ENCODE measurements at places on chromosomes 2 and 18.

- peaks cover 4% of the 10 kb centered on the region for H3K4me1 ChIP-seq
- H3K27ac ChIP-seq = no peak overlapping the region
- no peak overlapping the region for H3K4me3 ChIP-seq
Measured at GRCh38 chr2:169819106-169819505, 5.6 kb downstream of the METTL5 start.

GRCh38 chr2:109129356-109129920, 433 bp downstream of the SH3RF3 start:
- no peak for DNase-seq
- peak overlapping the region; percentile 64 for H3K4me3 ChIP-seq
- H3K27ac ChIP-seq = no peak overlapping the region
- H3K27me3 ChIP-seq = peaks cover 18% of the 10 kb centered on the region
- peaks cover 11% of the 10 kb centered on the region for H3K4me1 ChIP-seq
- H3K36me3 ChIP-seq = no peaks in the 10 kb centered on the region

- H3K27me3 ChIP-seq = no peaks in the 10 kb centered on the region
- no peaks in the 10 kb centered on the region for H3K4me1 ChIP-seq
- no peak overlapping the region for H3K4me3 ChIP-seq
- H3K36me3 ChIP-seq = peaks cover 9% of the 10 kb centered on the region
- no peak overlapping the region for H3K27ac ChIP-seq
- DNase-seq = no peak
Measured at GRCh38 chr18:47883771-47884413, 46.6 kb downstream of the SMAD2 start.

- H3K27ac ChIP-seq = no peak overlapping the region
- H3K4me1 ChIP-seq = peaks cover 12% of the 10 kb centered on the region
- DNase-seq = no peak
- peaks cover 45% of the 10 kb centered on the region for H3K27me3 ChIP-seq
- H3K4me3 ChIP-seq = no peak overlapping the region
- H3K36me3 ChIP-seq = no peaks in the 10 kb centered on the region
Measured at GRCh38 chr2:72926811-72927465, 9.6 kb downstream of the EMX1 start.

GRCh38 chr2:235055891-235056516, 104.2 kb downstream of the SH3BP4 start:
- no peak overlapping the region for H3K4me3 ChIP-seq
- no peaks in the 10 kb centered on the region for H3K4me1 ChIP-seq
- DNase-seq = no peak
- no peaks in the 10 kb centered on the region for H3K27me3 ChIP-seq
- H3K27ac ChIP-seq = no peak overlapping the region

DNA sequence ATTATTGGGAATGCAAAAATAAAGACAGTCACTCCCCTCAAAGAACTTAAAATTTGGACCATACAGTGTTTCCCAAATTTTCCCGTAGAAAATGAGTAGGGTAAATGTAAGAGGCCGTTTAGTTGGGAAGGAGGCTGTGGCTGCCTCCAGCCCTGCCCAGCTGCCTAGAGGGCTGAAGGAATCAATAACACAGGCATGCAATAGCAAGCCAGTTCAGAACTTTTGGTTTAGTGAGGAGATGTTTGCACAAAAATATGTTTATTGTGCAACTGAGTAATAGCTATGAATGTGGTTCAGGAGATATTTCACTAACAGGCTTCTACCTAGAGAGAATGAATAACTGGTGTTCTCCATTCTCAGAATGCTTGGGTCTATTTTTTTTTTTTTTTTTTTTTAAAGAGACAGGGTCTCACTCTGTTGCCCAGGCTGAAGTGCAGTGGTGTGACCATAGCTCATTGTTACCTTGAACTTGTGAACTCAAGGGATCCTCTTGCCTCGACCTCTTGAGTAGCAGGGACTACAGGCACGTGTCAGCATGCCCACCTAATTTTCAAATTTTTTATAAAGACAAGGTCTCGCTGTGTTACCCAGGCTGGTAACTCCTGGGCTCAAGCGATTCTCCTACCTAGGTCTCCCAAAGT, 23.6 kb downstream of the UGP2 start:
- no peak for DNase-seq
- H3K27ac ChIP-seq = no peak overlapping the region
- no peak overlapping the region for H3K4me3 ChIP-seq
- H3K4me1 ChIP-seq = peaks cover 7% of the 10 kb centered on the region
- no peaks in the 10 kb centered on the region for H3K27me3 ChIP-seq

- no peak for DNase-seq
- H3K36me3 ChIP-seq = no peaks in the 10 kb centered on the region
- H3K4me1 ChIP-seq = no peaks in the 10 kb centered on the region
- H3K27ac ChIP-seq = no peak overlapping the region
Measured at GRCh38 chr18:78154444-78154843, 825.2 kb upstream of the SALL3 start.

DNA sequence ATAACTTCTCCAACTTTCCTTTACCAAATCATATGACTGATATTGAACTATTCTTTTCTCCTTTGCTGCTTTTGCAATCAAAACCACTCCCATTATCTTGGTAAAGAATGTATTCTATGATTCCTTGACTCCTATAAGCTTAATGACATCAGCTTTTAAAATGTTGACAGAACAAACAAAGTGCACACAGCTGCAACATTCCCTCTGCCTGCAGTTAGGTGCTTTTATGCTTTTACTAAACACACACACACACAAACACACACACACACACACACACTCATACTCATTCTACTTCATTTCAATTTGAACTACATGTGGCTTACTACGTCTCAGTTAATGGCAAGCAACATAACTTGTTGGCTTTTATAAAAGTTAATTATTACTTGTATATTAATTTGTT, 946.6 kb downstream of the DPP10 start:
- H3K27ac ChIP-seq = no peak overlapping the region
- H3K27me3 ChIP-seq = no peaks in the 10 kb centered on the region
- DNase-seq = no peak
- H3K36me3 ChIP-seq = no peaks in the 10 kb centered on the region

DNA sequence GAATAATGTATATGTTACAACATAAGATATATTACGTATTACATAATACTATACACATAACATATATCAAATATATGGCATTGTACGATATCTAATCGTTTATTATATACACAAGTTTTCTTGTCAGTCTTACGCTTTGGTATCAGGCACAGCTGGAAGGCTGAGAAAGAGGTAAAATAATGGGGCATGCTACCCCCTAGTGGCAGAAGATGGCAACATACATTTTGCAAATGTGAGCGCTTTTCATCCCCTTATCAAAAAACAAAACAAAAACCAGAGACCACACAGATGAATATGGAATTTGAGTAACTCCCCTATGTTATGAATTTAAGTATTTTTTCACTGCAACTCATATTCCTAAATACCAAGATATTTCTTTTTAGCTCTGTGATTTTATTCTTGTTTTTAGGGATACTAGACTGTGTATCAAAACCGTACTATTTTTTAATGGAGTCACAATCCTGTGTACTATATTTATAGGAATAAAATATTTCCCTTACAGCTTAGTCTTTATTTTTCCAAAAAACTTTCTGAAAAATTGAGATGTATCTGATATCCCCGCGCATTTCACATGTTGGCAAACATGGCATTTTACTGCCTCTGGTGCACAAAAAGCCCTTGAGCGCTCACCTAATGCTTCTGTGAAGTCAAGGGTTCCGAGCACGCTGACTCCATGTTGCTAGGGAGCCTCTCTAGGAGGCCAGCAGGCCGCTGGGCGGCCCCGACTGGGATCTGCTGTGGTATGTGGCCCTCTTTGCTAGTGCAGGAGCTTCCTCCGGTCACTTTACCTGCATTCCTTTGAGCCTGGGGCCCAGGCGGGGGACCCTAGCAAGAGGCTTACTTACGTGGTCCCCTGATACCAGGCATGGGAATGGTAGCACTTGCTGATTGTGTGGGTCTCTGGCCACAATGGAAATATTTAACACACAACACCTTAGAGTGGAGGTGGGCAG, 62.5 kb downstream of the SLC4A3 start:
- H3K27ac ChIP-seq = no peak overlapping the region
- H3K36me3 ChIP-seq = no peaks in the 10 kb centered on the region
- H3K27me3 ChIP-seq = no peaks in the 10 kb centered on the region
- H3K4me3 ChIP-seq = no peak overlapping the region

DNA sequence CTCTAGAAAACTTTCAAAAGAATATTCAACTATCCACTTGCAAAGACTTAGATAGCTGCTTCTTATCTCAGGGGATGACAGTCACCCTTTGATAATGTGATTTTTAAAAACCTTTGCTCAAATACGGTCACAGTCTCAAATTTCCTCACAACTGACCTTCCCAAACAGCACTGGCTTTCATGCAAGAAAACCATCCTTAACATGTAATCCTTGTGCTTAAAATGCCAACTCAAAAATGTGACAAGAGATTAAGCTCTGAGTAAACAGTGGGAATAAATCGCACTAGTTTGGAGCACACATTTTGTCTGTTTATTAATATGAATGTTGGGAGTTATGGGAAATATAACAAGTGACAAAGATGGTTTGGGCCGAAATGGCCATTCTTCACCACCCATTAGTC, 87.5 kb upstream of the CCBE1 start:
- no peaks in the 10 kb centered on the region for H3K4me1 ChIP-seq
- H3K27me3 ChIP-seq = no peaks in the 10 kb centered on the region
- H3K27ac ChIP-seq = no peak overlapping the region
- no peak for DNase-seq
- H3K4me3 ChIP-seq = no peak overlapping the region

DNA sequence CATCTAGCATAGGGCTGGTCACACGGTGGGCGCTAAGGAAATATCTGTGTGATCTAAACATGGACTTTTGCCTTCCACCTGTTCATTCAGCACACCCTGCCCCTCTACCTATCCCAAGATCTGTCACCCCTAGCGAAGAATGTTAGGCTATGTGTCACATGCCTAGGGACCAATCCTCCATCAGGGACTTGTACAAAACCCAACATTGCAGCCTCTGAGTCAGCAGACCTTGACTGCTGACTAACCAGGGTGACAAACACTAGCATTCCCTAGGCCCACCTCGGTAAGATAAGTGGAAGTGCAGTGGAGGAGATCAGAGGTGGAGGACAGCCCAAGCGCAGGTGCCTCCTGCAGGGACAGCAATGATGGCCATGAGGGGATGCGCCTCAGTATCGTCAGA, 99.2 kb downstream of the SOX11 start:
- H3K36me3 ChIP-seq = no peaks in the 10 kb centered on the region
- H3K4me3 ChIP-seq = no peak overlapping the region
- H3K4me1 ChIP-seq = no peaks in the 10 kb centered on the region

DNA sequence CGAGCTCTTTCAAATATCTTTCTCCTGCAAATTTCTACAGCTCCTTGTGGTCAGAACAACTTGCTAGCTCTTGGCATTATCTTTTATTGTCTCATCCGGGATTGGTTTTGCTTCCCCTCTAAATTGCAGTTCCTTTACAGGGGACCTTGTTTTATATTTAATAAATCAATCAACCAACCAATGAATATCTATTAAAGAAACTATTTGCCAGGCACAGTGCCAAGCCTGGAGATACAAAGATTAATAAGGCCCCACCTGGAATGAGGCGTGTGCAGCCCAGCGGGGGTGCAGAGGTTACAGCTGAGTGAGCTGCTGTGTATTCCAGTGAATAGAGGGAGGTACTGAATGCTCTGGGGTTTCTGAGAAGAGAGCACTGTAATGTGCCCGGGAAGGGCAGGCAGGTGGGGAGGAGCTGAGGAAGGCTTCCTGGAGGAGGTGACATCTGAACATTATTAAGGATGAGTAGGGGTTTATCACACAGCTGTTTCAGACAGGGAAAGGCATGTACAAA, 51.8 kb downstream of the LIPG start:
- no peak for DNase-seq
- H3K36me3 ChIP-seq = no peaks in the 10 kb centered on the region
- H3K4me3 ChIP-seq = no peak overlapping the region
- no peaks in the 10 kb centered on the region for H3K27me3 ChIP-seq

GRCh38 chr18:74796841-74797576, 199.3 kb downstream of the ZNF407 start:
- no peaks in the 10 kb centered on the region for H3K4me1 ChIP-seq
- no peaks in the 10 kb centered on the region for H3K27me3 ChIP-seq
- H3K27ac ChIP-seq = no peak overlapping the region
- no peak overlapping the region for H3K4me3 ChIP-seq
- no peak for DNase-seq

DNA sequence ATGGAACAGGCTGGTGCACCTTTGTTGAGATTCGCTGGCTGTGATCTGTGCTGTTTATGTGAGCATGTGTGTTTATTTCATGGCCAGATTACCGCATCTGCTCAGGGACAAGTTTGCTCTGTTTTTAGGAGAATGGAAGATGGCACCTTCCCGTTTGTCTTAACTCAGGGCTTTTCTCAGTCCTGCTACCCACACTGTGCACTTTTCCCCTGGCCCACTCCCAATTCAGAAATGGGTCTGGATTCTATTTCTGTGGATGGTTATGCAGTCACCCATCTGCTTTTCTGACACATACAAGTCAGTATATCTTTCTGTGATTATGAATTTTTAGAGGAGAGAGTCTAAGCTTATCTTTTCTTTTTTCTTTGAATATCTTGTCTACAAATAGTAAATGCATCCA, 15.4 kb downstream of the MGAT5 start:
- H3K27me3 ChIP-seq = no peaks in the 10 kb centered on the region
- H3K27ac ChIP-seq = no peak overlapping the region
- peaks cover 15% of the 10 kb centered on the region for H3K36me3 ChIP-seq
- DNase-seq = no peak
- no peak overlapping the region for H3K4me3 ChIP-seq
- H3K4me1 ChIP-seq = no peaks in the 10 kb centered on the region

- no peaks in the 10 kb centered on the region for H3K27me3 ChIP-seq
- H3K4me3 ChIP-seq = no peak overlapping the region
- H3K27ac ChIP-seq = no peak overlapping the region
- no peak for DNase-seq
Measured at GRCh38 chr2:10646153-10646552, 43.6 kb downstream of the NOL10 start.

- peak overlapping the region; percentile 78 for H3K4me3 ChIP-seq
- no peaks in the 10 kb centered on the region for H3K36me3 ChIP-seq
- peaks cover 15% of the 10 kb centered on the region for H3K27me3 ChIP-seq
- H3K27ac ChIP-seq = peak overlapping the region; percentile 37
Measured at GRCh38 chr18:76493213-76494161, 1.6 kb downstream of the ZNF516 start.

DNA sequence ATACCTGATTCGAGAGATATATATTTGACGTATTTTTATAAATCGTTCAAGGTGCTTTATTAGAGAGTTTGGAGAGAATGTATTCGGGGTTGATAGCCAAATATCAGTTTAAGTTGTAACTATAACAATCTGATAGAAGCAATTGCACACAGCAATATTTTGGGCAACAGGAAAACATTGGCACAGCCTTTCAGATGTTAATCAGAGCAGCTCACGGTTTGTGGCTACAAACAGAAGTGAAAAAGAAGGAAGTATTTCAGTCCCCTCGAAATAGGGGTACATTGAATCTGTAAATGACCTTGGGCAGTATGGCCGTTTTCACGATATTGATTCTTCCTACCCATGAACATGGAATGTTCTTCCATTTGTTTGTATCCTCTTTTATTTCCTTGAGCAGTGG, 20.6 kb downstream of the SERPINB10 start:
- peaks cover 4% of the 10 kb centered on the region for H3K27me3 ChIP-seq
- H3K36me3 ChIP-seq = no peaks in the 10 kb centered on the region
- H3K4me1 ChIP-seq = no peaks in the 10 kb centered on the region

GRCh38 chr2:80971-81736, 34.8 kb upstream of the FAM110C start:
- no peak overlapping the region for H3K4me3 ChIP-seq
- no peaks in the 10 kb centered on the region for H3K27me3 ChIP-seq
- H3K36me3 ChIP-seq = no peaks in the 10 kb centered on the region
